ENCODE measurements at places on chromosomes 6 and 20.

GRCh38 chr20:47244451-47244850 is 112.0 kb downstream of the ZMYND8 start:
- DNase-seq = no peak

GRCh38 chr20:37523911-37524700 is 3.1 kb downstream of the NNAT start:
- no peak for DNase-seq

- DNase-seq = no peak
These were observed 28.4 kb upstream of the SIRPA start for GRCh38 chr20:1866834-1867233.

DNA sequence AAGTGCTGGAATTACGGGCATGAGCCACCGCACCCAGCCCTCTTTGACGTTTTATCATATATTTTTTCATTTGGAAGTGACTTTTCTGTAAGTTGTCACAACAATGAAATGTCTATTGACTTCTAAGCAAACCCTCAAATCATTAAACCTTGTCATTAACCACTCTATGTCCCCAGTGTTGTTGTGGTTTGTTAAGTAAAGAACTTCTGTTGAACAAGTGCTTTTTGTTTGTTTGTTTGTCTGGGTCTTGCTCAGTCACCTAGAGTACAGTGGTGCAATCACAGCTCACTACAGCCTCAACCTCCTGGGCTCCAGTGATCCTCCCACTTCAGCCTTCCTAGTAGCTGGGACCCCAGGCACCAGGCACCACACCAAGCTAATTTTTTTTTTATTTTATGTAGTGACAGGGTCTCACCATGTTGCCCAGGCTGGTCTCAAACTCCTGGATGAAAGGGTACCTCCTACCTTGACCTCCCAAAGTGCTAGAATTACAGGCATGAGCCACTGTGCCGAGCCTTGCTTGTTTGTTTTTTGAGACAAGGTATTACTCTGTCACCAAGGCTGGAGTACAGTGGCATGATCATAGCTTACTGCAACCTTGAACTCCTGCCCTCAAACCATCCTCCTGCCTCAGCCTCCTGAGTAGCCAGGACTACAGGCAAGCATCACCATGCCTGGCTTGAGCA is 57.6 kb upstream of the LOC128125822 start:
- no peak for DNase-seq

DNA sequence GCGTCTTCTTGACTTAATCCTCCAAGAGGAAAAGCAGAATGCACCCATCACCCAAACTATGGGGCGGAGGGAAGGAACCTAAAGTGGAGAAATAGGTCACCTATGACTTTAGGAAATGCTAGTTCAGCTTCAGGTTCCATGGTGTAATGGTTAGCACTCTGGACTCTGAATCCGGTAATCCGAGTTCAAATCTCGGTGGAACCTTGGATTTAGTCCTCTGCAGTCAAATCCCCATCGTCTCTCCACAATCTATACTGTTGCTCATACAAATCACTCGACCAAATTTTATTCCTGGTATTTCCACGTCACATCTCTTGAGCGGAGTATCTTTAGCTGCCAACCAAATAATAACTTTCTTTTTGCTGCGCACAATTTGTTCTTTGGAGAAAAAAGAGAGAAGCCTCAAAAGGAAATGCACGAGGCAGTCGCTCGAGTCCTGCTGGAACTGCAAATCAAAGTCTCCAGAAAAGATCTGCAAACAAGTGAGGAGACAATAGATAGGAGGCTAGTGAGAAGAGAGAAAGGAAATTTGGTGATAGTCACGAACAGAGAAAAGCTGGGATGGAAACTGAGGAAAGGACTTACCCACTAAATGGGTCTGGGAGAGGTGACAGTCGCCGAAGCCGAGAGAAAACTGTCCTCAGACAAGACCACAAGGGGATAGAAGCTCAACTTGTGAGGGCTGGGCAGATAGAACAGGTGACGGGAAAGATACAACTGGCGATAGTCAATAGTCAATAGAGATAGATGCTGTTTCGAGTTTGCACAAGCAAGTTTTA is 16.6 kb downstream of the POM121L2 start:
- no peak for DNase-seq

GRCh38 chr6:37005827-37006567 is 542 bp downstream of the FGD2 start:
- no peak for DNase-seq

- DNase-seq = no peak
These were observed 132.4 kb upstream of the SNX9 start for GRCh38 chr6:157690441-157691210.

DNA sequence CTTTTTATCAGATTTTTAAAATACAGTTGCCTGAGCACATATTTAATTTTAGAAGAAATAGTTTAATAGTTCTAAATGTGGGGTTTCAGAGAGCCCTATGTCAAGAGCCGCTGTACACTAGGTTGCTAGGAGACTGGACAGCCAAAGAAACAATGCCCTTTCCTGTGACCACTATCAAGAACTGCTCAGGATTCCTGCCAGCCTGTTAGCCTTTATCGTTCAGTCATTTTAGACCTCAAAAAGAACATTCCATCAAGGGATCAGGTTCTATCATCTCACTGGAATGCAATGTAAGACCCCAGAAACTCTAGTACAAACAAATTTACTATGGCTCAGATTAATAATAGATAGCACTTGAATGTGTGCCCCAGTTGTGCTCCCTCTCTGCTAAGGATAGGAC is 181.2 kb upstream of the CCN2 start:
- DNase-seq = no peak

- no peak for DNase-seq
These were observed 91.9 kb downstream of the ADGRB3 start for GRCh38 chr6:68726992-68727391.

DNA sequence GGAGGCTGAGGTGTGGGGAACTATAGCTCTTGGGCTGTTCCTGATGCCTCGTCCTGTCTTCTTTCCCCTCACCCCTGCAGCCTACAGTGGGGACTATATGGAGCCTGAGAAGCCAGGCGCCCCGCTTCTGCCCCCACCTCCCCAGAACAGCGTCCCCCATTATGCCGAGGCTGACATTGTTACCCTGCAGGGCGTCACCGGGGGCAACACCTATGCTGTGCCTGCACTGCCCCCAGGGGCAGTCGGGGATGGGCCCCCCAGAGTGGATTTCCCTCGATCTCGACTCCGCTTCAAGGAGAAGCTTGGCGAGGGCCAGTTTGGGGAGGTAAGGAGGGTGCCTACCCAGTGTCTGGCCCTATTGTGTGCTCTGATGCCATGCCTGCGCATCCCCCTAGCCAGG is 11.5 kb upstream of the GTF2H4 start:
- DNase-seq = no peak

- DNase-seq = no peak
These were observed 21.9 kb downstream of the BTBD9 start for GRCh38 chr6:38617856-38618255.

DNA sequence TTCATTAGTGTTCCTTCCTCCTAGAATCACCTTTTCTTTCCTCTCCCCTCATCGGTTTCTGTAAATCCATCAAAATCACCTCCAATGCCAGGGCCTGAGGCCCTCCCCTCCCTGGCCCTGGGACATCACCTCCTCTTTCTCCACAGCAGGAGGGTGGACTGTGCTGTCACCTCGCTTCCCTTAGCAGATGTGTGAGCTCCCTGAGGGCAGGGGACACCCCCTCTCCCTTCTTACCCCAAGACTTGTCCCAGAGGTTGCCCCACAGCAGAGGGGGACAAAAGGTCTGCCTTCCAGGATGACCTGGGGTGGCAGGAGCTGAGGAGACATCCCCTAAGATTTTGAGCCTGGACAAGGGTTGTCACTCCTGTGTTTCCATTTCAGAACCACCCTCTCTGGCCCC is 5.9 kb downstream of the ULBP1 start:
- DNase-seq = no peak

- DNase-seq = no peak
These were observed 114.3 kb upstream of the BTN3A2 start for GRCh38 chr6:26250698-26251044.

- no peak for DNase-seq
These were observed 16.9 kb upstream of the SLC16A10 start for GRCh38 chr6:111070105-111071005.

DNA sequence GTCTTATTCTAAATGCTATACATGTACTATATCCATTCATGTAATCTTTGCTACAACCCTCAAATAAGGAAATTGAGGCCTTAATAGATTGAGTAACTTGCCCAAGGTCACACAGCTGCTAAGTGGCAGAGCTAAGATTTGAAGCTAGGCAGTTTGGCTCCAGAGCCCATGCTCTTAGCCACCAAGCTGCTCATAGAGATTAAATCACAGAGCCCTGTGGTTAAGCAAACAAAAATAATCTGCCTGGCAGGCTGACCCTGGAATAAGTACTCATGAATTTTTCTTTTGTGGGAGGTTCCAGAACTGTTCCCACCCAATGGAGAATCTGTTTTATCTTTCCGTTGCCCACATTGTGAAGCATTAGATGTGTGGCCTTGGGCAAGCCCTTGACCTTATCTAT is 7.4 kb downstream of the AAR2 start:
- DNase-seq = no peak

DNA sequence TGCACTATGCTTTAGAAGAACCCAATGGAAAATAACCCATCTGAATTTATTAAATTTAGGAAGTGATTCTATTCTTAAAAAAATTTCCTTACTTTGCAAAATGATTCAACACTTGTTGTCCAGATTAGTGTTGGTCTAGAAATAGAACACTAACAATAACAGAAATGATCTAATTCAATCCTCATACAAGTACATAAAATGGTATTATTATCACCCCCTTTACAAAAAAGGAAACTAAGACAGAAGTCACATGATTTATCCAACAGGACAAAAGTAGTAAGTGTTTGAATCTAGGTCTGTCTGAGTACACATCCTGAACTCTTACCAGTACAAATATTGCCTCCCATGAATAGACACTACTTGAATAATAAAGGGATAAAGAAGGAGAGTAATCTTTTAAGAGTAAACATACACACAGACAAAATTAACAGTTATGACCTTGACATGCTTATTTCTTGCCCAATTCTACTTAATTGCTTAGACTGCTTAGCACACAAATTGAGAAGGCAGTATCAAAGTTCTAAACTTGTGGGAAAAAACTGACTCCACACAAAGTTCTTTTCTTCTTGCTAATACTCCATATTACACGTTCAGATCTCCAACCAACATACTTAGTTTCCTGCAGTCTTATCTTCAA is 195.4 kb upstream of the RUNX2 start:
- DNase-seq = no peak

Measured in stimulated activated CD8-positive, alpha-beta memory T cell treated with anti-CD3 and anti-CD28 coated beads, Interleukin-15, amount 100 ng/mL, for 4 hours (primary cell).